ENCODE measurements at places on chromosomes 4 and X.

DNA sequence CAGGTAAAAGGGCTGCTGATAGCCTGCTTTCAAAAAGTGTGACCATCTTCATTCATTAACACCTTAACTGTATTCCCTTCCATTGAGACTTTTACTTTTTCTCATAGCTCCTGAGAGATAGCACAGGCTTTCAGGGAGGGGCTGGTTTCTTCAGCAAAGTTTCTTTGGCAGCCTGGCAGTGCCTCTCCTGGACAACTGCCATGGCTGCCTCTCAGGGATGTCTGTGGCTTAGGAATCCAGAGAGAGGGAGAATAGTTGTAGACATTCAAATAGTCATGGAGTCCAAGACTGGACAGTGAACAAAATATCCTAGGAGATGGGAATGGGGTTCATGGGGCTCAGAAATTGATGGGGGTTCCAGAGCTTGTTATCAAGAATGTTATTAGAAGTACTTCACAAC, 81.1 kb downstream of the FAM47B start:
- no peak for DNase-seq

DNA sequence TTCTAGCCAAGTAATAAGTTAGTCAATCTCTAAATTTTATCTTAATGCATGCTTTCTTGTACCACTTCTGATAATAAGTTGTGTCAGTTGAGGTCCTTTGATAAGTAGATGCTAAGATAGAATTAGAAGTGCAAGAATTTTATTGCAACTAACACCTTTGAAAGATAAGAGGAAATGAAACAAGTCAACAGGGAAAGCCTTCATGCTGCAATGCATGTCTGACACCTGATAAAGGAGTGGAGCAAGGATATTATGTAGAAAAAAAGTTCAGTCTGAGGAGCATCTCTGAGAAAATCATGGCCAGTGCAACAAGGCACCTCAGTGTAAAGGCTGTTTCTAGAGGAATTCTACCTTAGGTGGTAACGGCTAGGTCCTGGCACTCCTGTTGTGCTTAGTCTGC, 210.7 kb upstream of the PPP1R2C start:
- DNase-seq = no peak

DNA sequence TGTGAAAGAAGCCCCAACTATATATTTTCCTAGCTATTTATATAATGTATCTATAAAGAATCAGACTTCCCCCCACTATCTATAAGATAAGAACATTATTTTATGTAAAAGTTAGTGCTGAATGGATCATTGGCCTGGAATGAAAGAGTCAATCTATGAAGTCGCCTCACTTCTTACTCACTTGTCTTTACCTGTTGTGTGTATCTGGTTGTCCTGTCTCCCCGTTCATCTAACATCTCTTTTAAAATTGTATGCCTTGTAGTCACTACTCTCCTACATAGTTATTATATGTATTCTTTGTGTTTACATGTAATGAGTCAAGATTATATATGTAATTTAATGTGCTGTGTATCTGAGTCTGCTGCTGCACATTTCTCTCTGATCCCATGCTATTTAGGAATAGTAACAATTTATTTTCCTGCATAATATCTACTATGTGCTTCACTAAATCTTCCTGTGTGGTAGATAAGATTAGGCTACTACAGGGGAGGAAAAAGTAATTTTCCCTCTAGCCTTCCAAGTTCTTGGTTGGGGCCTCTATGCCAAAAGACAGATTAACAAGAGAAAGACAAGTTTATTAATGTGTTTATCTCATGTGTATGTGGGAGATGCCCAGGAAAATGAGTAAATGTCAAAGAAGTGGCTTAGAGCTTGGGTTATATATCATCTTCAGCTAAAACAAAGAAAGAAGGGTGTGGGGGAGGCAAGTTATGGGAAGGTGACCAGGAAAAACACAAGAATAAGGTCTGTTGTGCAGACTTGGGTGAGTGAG, 77.6 kb upstream of the FRMPD4 start:
- no peak for DNase-seq

GRCh38 chr4:10677796-10678497, 6.6 kb downstream of the CLNK start:
- no peak for DNase-seq

DNA sequence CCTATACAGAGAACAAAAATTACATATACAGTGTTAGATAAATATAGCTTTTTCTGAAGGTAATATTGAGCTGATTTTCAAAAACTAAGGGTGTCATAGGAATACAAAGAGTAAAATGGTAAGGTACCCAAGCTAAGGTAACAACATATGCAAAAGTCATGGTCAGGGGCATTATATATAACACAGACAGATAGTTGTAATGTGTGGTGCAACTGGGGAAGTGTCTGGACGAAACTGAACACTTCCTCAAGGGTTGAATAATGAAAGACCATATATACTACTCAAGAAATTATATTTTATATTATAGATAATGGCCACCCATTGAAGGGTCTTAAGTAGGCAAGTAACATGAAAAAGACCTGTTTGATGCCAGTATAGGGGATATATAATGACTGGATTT, 262.1 kb upstream of the CXXC4 start:
- DNase-seq = no peak

DNA sequence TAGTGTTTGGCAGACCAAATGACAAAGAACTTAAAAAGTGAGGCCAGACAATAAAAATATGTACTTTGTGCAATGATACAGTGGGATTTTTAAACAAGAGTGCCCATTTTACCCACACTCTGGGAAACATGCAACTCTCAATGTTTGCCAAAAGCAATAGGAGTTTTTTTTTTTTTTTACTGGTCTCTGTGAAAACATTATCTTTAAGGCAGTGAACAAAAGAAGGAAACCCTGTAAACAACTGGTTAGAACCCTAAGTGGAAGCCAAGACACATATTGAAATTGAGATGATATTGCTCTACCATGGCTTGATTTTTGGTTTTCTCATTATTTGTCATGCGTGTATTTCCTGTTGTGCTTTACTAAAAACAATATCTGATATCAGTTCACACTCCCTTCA, 67.2 kb upstream of the PPP3CA start:
- no peak for DNase-seq

- no peak for DNase-seq
These were observed 297.5 kb downstream of the NAF1 start for GRCh38 chr4:162869157-162869556.

DNA sequence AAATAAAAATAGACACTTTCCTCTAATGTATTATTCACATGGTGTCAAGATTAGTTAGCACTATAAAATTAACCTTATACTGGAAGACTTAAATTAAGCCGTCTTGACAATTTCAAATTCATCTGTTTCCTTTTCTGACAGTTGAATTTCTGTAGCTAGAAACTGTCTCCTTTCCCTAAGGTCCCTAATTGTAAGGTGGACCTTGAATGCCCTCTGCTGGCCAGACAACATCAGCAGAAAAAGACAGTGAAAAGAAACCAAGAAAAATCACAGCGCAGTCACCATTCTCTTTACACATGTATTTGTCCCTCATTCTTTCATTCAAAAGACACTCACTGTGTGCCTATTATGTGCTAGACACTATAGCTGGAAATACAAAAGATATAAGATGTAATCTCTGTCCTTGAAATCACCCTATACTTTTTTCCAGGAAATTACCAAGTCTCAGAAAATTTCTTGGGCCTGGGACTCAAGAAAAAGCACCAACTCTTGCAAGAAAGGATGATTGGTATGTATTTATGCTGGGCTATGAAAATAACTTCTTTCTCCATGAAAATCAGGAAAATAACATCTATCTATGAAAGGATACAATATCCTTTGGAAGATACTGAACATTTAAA, 32.7 kb upstream of the AMBN start:
- peak; percentile 55 for DNase-seq

DNA sequence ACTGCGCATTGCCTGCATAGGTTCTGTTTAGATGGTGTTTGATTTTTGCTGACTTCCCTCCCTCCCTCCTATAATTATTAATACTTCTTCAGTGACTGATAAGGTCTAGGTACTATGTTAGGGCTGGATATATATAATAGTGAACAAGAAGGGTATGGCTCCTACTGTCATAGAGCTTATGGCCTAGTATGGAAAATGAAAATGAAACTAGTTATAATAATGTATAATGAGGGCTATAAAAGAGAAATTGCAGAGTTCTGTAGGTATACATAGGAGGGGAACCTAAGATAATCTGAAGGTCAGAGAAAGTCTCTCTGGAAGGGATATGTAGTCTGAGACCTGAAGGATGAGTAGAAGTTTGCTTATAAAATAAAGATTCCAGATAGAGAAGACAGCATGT, 102.1 kb downstream of the DCK start:
- DNase-seq = no peak

DNA sequence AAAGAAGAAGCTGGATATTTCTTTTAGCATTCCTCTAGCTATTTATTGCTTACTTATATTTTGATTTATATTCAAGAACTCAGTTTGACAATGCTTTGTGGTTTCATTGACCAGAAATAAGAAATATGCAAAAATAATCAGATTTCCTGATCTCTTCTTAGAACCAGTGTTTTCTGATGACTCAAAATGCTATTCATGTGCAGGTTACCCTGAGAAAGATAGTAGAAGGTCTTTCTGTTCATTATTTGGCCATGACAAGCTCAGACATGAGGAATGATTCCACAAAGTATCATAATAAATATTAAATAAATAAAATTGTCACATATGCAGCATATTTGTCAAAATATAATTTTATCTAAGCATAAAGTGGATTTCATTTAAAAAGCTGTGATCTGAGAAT, 24.1 kb downstream of the ADH7 start:
- no peak for DNase-seq

DNA sequence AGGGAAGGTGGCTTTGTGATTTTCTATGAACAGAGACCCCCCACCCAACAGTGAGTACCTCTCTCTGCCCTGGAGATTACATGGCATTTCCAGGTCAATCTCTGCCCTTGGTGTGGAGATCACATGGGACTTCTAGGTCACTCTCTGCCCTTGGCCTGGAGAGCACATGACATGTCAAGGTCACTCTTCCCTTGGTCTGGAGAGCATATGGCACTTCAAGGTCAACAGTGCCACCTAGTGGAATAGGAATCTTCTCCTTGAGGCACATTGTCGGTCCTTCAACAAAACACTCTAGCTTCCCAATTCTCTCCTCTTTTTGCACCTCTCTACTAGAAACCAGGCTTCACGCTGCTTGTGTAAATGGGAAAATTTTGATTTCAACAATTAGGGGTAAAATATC, 66.2 kb upstream of the TACR3 start:
- DNase-seq = peak; percentile 10

DNA sequence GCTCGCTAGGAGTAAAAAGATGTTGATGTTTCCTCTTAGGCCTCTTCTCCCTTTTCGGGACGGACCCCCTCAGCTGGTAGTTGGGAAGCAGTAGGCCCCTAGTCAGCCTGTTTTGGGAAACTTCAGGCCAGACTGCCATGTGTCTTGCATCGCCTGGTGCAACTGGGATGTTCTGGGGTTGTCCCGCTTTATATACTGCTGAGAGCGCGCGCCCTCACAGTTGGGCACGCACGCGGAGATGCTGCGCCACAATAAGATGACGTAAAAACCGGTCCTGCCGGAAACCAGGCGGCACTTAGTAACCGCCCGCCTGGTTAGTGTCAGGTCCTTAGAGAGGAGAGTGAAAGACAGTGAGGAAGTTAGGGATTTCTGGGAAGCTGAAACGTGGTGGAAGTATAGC, 231.3 kb upstream of the CT83 start:
- DNase-seq = no peak

All from H7 (cell line).